WTC11 (cell line): ENCODE measurements at places on chromosomes 13 and 19.

DNA sequence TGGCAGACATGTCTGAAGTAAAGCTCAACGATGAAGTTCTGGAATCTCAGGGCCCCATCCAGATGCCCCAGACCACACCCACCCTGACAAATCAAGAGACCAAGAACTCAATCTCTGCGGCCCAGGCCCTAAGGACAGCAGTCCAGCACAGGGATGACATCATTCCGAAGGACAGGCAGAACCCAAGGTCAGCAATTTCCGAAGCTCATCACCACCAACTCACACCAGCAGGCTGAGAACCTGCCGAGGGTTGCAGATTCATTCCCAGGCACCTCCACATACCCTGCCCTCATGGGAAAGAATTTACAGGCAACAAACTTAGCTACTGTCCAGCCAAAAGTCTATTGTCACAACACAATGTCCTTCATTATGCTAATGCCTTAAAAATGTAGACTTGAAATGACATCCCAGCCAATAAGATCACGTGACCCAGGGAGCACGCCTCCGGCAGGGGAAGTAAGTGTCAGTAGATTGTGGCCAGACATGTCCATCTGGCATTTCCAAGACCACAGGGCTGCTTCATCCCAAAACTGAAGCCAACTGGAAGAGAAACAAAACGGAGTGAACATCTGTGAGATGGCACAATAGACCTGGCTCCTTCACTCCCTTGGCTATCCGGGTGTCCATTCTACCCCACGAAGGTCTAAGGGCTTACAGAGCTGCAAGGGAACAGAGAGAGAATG, 98.8 kb downstream of the CRYL1 start:
- DNase-seq = no peak

- peak; percentile 65 for DNase-seq
These were observed at the start of gene NRTN for GRCh38 chr19:5804516-5805461. NRTN (plus strand) TSS chr19:5805067; CDS start chr19:5824166, 19,099 bp downstream.

GRCh38 chr19:42246143-42246921, 3.9 kb upstream of the GSK3A start:
- peak; percentile 75 for DNase-seq

- no peak for DNase-seq
These were observed 71.8 kb downstream of the TNFSF11 start for GRCh38 chr13:42645717-42646116.

- no peak for DNase-seq
These were observed 64.5 kb upstream of the MED4 start for GRCh38 chr13:48159401-48159800.

DNA sequence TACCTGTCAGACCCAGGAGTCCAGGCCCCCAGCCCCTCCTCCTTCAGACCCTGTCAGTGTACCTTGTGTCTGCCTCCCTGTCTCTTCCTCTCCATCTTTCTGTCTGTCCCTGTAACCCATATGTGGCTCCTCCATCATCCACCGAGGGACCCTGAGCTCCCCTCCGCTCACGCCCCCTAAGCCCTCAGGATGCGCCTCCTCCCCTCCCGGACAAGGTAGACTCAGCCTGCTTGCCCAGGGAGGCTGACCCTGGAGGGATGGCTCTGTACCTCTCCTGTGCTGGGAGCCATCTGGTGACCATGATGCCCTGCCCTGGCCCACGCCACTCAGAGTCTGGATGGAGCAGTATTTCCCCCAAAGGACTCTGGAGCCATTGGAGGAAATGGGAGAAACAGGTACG, 1.0 kb upstream of the CAPN12 start:
- DNase-seq = no peak

- no peak for DNase-seq
These were observed 12.4 kb downstream of the RFX2 start for GRCh38 chr19:6097911-6098310.

GRCh38 chr13:99691552-99691951, 190.3 kb downstream of the TM9SF2 start:
- DNase-seq = no peak

DNA sequence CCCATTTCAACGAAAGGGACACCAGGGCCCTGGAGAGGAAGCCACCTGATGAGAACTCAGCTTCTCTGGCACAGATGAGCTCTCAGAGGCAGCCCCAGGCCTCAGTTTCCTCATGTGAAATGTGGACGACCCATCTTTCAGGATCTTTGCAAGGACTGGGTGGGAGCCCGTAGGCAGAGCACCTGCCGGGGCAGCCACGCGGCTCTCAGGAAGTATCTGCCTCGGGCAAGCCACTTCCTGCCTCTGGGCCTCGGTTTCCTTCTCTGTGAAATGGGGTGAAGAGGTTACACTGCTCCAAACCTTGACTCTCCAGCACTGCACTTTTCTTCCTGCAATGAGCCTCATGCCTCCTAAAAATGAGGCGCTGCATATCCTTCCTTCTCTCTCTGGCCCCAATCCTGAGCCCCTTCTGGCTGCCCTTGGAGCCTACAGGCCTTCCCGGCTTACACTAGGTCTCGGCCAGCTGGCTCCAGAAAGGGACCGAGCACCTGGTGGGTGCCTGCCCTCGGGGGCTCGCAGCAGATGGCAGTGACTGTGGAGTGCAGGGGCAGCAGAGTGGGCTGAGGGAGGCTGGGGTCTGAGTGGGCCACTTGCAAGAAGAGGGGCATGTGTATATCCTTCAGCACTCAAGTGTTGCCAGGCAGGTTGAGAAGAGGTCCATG, 3.5 kb downstream of the SSBP4 start:
- no peak for DNase-seq

DNA sequence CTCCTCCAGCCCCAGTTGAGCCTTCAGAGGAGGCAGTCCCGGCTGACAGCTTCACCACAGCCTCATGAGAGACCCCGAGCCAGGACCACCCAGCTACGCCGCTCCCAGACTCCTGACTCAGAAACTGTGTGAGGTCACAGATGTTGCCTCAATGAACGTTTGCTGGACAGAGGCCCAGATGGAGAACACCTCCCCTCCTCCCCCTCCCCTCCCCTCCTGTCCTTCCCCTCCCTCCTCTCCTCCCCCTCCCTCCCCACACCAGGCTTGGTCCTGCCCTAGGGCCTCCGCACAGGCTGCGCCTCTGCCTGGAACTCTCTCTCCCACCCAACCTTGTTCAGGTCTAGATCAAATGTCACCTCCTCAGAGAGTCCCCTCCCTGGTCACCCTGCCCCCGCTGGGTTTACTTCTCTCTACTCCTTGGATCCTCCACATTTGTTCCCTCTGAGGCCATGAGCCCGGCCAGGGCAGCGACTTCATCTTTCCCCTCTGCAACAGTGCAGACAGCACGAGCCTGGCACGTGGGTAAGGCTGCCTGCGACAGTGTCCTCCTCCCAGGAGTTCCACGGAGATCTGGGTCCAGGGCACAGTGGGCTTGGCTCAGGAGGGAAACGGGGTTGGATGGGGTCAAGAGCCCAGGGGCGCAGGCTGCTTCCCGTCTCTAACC, 17.4 kb downstream of the PIP5K1C start:
- no peak for DNase-seq
